ENCODE measurements at places on chromosomes 6 and 20.

GRCh38 chr6:30143780-30144179, 7.8 kb downstream of the TRIM40 start:
- DNase-seq = no peak

DNA sequence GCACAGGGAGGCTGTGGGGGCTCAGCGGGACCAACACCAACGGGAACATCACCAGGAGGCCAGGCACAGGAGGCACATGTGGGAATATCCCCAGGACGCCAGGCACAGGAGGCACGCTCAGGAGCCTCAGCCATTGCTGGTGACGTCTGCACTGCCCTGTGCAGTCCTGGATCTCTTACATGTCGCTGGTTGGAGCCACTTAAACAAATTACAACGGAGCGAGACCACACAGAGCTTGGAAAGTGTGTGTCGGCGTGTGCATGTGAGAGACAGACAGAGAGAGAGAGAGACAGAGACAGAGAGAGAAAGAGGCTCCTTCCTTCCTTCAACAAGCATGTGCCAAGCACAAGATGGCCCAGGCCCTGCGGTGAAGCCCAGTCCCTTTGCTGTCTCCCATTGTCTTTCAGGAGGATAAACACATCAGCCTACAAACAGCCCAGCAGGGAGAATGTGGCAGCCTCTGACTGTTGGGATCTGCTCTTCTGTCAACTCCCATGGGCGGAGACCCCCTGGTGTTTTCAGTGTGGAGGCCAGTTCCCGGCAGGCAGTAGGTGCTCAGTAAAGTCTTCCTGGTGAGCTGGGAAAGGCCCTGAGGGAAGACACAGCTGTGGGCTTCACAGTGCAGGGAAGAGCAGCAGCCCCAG, 112.7 kb upstream of the THBS2 start:
- no peak for DNase-seq

DNA sequence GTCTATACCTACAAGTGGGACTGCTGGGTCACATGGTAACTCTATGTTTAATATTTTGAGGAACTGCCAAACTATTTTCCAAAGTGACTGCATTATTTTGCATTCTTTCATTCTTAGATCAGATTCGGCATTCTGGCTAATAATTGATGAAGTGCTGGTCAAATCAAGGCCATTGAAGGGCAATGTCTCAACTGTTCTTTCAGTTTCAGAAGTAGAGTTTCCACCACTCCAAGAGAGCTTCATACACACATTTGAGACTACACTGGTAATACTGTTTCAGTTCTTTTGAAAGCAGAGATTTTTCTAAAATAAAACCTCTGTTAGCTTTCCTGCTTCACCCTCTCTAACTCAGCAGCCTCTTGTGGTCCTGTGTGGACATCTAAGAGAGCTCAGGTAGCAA, 154.5 kb downstream of the CFAP61 start:
- DNase-seq = no peak

DNA sequence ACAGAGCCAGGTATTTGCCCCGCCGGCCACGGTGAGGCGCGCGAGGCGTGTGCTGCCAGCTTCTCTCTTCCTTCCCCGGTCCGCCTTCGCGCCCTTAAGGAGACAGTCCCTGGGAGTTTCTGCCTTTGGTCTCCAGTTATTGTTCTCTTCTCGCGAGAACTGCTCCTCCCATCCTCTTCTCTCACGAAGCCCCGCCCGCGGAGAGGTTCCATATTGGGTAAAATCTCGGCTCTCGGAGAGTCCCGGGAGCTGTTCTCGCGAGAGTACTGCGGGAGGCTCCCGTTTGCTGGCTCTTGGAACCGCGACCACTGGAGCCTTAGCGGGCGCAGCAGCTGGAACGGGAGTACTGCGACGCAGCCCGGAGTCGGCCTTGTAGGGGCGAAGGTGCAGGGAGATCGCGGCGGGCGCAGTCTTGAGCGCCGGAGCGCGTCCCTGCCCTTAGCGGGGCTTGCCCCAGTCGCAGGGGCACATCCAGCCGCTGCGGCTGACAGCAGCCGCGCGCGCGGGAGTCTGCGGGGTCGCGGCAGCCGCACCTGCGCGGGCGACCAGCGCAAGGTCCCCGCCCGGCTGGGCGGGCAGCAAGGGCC, at the start of gene MAPK14:
Gene MAPK14 (plus strand): TSS at position 308 of the 587 bp plus-strand sequence. CDS start 350 bp downstream, outside the sequence.
- peak; percentile 100 for DNase-seq

GRCh38 chr6:13604546-13605416, 10.4 kb upstream of the NOL7 start:
- no peak for DNase-seq

DNA sequence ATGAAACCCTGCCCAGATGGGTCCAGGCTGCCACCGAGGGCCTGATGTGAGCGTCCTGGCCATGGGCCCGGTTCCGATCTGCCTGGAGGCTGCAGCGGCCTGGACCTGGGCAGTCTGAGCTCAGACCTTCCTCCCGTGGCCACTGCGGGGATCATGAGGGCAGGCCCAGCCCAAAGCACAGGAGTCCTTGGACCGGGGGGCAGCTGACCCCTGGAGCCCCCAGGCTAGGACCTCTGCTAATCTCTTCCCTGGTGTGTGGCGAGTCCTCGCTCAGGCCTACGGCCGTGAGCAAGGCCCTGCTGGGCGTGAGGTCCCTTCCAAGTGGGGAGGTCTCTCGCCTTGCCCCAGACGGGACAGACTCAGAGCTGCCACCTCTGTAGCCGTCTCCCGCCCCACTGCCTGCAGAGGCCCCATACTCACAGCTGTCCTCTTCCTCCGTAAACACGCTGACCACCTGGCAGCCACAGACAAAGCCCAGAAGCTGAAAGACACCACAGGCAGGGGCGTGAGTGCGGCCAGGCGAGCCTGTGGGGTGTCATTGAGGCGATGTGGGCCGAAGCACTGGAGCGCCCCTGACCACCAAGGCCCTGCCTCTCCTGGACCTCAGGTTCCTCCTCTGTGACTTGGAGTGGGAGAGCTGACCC, 8.0 kb downstream of the BIRC7 start:
- no peak for DNase-seq

Measured in EL (cell line).